Neural crest cell (in vitro differentiated cells): ENCODE measurements at places on chromosomes 3 and 15.

- no peak for DNase-seq
These were observed 21.3 kb downstream of the EPHB3 start for GRCh38 chr3:184582646-184583577.

DNA sequence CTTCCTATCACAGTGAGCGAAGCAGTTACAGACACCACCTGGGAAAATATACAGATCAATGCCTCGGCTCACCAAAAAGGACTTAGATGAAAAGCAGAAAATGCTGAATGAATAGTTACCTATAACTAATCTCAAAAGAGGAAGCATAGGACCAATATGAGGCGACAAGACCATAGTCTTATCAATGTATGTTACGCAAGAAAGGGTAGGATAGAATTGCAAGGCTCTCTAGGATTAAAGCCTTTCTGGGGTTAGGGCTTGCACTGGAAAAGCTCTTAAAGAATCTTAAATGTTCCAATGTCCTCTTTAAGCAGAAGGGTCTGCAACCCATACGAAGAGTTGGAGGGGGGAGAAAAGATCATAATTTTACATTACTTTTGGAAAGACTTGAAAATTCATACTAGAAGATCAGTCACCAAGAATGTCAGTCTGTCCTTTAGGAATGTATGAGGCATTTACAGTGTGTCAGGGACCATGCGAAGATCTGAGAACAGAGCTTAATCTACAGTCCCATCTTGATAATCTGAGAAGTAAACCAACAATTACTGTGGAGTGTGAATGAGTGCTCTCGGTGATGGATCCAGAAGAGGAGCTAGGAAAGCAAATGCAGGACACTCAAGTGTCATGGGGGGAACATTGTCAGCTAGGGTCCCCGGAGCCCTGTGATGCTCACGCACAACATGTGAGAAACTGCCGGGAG lies 185.9 kb downstream of the GREM1 start:
- no peak for DNase-seq

- DNase-seq, result no peak
These were observed 81.4 kb downstream of the IQSEC1 start for GRCh38 chr3:12991861-12992281.

- no peak for DNase-seq
These were observed 27.9 kb downstream of the CHCHD4 start for GRCh38 chr3:14096742-14097141.

DNA sequence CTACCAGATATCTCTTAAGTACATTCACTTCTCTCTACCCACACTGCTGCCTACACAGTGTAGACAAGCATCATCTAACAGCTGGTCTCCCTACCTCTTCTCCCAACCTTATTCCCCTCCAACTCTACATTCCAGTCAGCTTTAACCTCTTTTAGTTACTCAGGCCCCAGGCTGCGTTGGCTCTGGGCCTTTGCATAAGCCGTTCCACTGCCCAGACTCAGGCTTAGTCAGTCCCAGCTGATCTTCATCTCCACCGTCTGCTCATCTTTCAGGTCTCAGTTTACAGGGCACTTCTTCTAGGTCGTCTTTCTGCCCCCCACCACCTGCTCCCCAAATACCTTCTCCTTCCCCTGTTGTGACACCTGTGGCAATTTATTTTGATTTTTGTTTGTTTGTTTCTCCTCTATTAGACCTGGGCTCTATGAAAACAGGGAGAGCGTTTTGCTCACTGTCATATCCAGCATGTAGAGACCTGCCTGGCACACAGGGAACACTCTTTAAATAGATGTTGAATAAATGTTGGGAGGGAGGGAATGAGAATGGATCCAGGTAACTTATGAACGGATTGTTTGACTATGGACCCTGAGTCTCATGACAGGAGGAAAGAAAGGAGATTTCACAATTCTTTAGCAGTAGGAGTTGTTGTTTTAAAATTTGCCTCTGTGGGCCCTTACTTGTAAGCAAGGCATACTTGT lies 11.1 kb downstream of the SLC27A2 start:
- DNase-seq, result no peak

GRCh38 chr15:72535911-72536310 lies 61.8 kb downstream of the ARIH1 start:
- no peak for DNase-seq

DNA sequence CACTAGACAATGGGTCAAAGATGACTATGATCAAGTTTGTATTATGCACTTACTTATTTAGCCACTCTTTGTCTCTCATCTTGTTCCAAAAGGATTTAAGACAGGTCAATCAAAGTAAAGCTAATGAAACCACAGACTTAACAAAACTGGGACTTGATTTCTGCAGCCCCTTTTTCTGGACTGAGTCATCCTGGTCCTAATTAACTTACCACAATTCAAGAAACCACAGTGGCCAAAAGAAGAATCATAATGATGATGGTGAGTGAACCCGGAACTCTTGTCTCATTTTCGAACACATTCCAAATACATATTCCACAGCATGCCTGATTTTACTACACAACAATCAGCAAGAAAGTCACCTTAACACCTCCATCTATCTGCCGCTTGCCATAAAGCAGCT lies 1333.0 kb downstream of the ROBO1 start:
- DNase-seq, result no peak

DNA sequence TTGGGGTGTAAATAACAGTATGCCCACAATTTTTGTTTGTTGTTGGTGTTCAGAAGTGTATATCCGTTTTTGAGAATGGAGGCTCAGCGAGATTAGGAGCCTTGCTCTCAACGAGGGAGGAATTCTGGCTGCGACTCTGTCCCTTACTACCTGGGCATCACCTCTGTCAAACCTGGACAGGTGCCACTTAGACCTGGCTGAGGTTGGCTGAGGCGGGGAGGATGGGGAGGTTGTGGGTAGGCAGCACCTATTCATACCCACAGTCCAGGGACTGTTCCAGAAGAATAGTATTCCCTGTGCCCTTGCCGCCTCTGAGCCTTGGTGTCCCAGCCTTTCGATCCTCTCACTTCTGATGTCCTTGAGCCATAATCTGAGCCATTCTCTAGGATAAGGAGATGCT lies 99.9 kb downstream of the LINGO1 start:
- DNase-seq, result no peak

DNA sequence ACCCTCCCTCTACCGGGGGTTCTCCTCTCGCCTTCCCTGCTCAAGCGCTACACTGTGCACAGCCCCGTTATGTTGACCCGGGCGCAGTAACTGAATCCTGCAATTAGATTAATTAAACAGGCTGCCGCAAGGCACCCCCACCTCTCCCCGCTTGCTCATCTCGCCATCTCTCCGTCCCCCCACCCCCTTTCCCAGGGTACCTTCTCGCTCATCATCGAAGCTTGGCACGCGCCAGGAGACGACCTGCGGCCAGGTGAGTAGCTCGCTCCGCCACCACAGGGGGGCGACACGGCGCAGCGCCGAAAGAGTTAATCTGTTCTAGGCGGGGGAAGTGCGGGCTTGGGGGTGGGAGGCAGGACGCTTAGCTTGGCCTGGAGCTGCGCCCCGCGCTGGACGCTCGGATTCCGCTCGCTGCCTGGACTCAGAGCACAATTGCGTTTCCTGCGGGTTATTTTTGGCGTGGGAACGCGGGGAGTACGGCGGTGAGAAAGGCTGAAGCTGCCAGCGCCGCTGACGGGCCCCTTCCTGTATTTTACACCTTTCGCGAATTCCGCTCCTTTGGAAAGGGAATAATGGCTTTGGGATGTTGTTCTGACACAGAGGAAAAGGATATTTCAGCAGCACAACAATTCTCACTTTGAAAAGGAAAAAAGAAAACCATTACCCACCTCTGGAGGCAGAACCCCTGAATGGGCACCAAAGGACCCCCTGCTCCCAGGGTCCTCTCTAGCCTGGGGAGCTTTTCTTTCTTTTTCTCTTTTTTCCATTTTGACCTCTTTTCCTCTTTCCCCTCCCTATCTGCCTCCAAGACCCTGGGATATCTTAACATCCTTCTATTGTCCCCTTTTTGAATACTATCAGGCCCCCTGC lies 1.5 kb downstream of the DLL4 start:
- DNase-seq, result no peak

DNA sequence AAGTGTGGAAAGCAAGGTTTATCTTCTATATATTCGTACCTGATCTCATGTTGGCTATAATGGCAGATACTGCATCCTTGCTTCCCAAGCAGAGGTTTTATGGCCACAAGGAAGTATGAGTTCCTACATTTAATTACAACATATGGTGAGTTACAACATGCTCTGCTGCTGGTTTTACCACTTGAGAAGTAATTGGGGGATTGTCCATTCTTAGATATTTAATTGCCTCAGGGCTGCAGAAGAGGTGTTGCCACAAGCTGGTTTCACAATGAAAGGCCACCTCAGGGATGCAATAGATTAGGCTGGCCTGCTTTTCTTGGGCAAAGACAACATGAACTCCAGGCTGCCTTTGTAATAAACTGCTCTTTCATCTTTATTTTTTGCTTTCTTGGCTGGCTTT lies 48.6 kb downstream of the RAP2B start:
- DNase-seq, result no peak

- DNase-seq, result no peak
These were observed 726.0 kb upstream of the CFAP20DC start for GRCh38 chr3:59775761-59776325.

GRCh38 chr3:196688349-196688748 lies 23.7 kb downstream of the CEP19 start:
- DNase-seq, result no peak

- DNase-seq, result no peak
These were observed at the start of the genes OSBPL10 and ZNF860 for GRCh38 chr3:31981206-31982181. Gene OSBPL10 (minus strand): TSS chr3:31981262. CDS start chr3:31981179, 83 bp downstream. Gene ZNF860 (plus strand): TSS chr3:31981750. CDS start chr3:31989080, 7,330 bp downstream.

- DNase-seq, result no peak
These were observed 164.1 kb downstream of the ARRDC4 start for GRCh38 chr15:98124581-98124980.

DNA sequence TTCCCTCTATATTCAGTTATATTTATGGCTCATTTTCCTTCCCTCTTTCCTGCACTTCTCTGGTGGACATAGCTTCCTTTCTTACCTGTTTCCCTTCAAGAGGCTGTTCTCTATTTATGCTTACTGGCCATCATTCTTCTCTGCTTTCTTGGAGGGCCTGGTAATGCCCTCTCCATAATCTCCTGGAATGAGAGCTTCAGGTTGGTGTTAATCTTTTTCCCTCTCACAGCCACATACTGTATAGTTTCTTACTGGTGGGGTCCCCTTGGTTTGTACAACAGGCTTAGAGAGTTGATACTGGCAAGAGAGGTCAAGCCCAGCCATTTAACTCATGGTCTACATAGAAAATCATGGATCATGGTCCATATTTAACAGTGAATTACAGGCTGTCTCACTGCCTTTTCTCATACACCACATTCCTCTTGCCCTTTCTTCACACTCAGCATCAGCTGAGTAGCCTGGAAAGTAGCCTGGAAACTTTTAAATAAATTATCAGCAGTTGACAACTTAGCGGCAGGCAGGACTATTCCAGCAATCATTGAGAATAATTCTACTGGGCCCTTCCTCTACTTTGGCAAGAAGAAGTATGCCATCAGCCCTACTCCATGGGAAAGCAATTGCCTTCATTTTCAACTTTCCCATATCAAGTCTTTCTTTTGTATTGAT lies 38.0 kb upstream of the DPH6 start:
- no peak for DNase-seq
